ENCODE measurements at places on chromosomes 16 and 17. TPM values are rescaled to one million over a fixed set of nuclear protein-coding genes. Genes with fewer than 3 reads are reported as not detected.

- no peak for DNase-seq
- no peak overlapping the region for H3K27ac ChIP-seq
- peaks cover 3% of the 10 kb centered on the region for H3K36me3 ChIP-seq
- H3K4me1 ChIP-seq = peaks cover 24% of the 10 kb centered on the region
Measured at GRCh38 chr16:19559242-19559910, 3.9 kb downstream of the VPS35L start.

- H3K36me3 ChIP-seq = no peaks in the 10 kb centered on the region
- H3K4me3 ChIP-seq = no peak overlapping the region
- no peaks in the 10 kb centered on the region for H3K4me1 ChIP-seq
- H3K27me3 ChIP-seq = no peaks in the 10 kb centered on the region
Measured at GRCh38 chr17:1638624-1639300, 6.8 kb downstream of the SCARF1 start.

Gene KRT39
- total RNA-seq = not detected

GRCh38 chr16:55543472-55543871 lies 23.0 kb upstream of the CAPNS2 start:
- DNase-seq = no peak
- no peaks in the 10 kb centered on the region for H3K36me3 ChIP-seq
- H3K27ac ChIP-seq = no peak overlapping the region
- no peak overlapping the region for H3K4me3 ChIP-seq

DNA sequence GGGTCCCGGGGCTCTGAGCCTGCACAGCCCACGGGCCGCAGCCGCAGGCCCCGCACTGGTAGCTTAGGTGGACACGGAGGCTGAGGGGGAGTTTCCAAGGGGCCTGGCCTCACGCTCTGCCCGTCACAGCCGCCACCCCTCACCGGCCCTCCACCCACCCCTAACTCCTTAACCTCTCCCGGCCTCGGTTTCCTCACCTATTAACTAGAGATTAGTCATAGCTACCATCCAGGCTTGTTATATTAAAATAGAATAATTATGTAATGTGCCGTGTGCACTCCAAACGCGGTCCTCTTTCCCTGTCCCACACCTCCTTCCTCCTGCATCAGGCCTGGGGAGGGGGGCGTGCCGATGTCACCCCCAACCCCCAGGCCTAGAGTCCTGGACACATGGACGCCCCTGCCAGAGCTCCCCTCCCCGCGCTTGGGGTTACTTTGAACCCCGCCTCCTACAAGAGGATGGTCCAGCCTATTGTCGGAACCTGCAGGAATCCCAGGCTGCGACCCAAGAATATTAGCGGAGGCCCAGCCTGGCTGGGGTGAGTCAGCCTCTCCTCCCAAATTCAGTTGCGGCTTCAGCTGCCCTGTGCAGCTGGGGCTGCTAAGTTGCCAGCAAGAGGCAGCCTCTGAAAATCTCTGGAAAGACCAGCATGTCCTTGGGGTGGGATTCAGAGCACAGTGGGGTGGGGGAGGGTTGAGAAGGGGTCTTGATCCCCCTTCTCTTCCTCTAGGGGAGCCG lies 17.3 kb downstream of the SOCS3 start:
- no peaks in the 10 kb centered on the region for H3K36me3 ChIP-seq
- peak overlapping the region; percentile 66 for H3K4me3 ChIP-seq
- no peak for DNase-seq
- peaks cover 83% of the 10 kb centered on the region for H3K4me1 ChIP-seq

DNA sequence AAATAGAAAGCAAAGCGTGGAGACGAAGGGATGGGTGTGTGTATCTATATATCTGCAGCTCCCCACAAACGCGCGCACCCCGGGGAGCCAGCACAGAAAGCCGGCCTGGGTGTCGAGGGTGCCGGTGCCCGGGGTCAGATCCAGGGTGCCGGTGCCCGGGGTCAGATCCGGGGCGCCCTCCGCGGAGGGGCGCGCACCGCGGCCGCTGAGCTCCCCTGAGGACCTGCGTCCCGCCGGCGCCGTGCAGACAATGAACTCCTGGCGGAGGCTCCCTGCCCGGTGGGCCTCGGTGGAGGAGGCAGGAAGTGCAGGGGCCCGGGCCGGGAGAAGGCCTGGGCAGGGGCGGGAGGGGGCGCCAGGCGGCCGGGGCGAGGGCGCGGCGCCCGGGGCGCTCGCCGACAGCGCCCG lies 1.1 kb downstream of the ZNF423 start:
- no peaks in the 10 kb centered on the region for H3K36me3 ChIP-seq
- no peak overlapping the region for H3K27ac ChIP-seq
- H3K4me1 ChIP-seq = peaks cover 21% of the 10 kb centered on the region
- H3K4me3 ChIP-seq = peak overlapping the region; percentile 60
- DNase-seq = no peak

Measured in activated B cell treated with CpG ODN at 0.5 μM for 24 hours (primary cell).